ENCODE measurements at places on chromosomes 3 and 15.

DNA sequence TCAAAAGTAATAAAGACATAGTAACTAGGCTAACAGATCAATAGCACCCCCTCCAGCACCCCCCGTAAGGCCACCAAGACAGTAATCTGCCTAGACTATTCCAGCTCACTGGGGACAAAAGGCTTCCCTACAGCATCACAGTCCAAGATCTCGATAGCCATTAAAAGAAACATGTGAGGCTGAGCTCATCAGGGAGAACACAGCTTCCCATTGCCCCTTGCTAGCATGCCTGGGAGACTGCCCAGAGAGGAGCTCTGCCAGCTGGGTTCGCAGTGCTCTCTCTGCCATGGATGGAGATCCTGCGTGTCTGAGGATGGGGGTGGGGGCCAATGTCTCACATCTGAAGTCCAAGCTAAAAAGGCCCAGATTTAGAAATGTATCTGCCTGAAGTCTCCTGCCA, 17.8 kb downstream of the LRIG1 start:
- DNase-seq = peak; percentile 87

GRCh38 chr3:38582316-38582715, 67.2 kb downstream of the SCN5A start:
- no peak for DNase-seq

GRCh38 chr3:71926262-71926600, 141.3 kb upstream of the PROK2 start:
- peak; percentile 40 for DNase-seq

- DNase-seq = no peak
Measured at GRCh38 chr15:60363087-60363549, 34.7 kb downstream of the ANXA2 start.

GRCh38 chr3:195770081-195770840, 41.5 kb downstream of the MUC4 start:
- DNase-seq = no peak

GRCh38 chr3:192831111-192831644, 86.5 kb downstream of the MB21D2 start:
- peak; percentile 81 for DNase-seq

- DNase-seq = peak; percentile 79
Measured at GRCh38 chr3:189233225-189233858, 61.6 kb downstream of the TPRG1 start.

DNA sequence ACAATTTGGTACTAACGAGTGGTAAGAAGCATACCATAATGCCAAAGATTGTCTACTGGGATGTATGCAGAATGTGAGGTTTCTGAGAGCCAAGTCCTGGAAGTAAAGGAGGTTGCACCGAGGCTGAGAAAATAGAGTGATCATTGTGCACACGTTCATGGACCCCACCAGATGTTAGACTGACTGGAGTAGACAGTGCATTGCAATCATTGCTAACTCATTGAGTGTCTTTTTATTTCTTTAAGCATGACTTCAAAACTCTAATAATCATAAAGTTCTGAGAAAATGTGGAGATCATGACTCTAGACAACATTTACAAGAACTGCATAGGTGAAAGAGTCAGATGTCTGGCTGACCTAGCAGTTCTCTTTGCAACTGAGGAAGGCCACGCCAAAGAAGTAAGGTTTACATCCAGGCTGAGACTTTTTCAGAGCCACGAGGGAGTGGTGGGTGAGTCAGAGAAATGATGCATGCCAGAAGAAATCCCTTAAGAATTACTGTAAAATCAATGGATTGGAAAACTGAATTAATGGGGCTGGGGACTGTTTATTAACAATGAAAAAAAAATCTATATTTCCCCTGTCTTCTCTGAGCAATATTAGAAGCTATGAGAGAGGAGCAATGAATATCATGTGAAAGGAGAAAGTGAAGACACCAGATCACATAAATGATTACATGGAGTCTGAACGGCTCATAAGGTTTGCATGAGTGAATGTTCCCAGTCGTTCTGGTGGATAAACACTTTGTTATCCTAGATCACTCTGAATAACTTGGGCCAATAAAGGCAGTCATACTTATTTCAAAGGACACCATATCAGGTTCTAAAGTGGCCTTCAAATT, 76.0 kb upstream of the SLC25A26 start:
- DNase-seq = peak; percentile 58

- DNase-seq = no peak
Measured at GRCh38 chr3:108018552-108018951, 72.3 kb downstream of the CD47 start.

GRCh38 chr3:141191097-141191749, 40.4 kb upstream of the PXYLP1 start:
- peak; percentile 22 for DNase-seq

GRCh38 chr15:25739687-25740121, 123.4 kb downstream of the ATP10A start:
- DNase-seq = peak; percentile 65

DNA sequence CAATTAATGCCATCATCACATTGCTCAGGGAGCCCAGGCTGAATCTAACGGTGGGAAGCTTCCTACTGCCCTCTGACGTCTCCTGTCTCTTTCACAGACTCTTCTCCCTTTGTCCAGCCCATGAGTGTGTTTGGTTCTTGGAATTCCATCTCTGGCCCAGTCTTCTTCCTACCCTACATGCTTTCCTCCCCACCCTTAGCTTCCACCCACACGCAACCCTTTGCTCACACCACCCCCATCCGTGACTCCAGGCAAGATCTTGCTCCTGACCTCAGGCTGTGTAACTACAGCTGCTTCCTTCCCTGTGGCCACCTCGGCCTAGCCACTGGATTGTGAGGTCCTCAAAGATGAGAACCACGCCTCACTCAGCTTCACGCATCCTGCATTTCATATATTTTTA, 72.3 kb upstream of the THBS1 start:
- no peak for DNase-seq

GRCh38 chr3:194134231-194134756, 1.7 kb upstream of the HES1 start:
- peak; percentile 96 for DNase-seq

DNA sequence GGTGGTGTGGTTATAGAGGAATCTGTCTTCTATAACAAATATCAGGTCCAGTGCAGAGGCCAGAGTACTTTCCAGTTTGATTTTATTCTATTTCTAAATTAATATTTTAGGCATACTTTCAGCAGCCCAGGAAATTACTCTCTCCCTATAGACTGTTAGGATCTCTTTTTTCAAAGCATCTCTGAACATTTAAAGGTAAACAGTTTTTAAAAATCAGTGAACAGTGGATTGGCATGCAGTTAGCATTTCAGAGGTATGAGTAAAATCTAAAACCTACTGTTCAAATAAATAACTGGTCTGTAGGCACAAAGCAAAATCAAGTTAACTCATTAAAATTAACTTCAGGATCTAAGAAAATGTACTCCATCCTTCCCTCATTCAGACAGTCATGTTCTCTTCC, 3.0 kb downstream of the ZBED2 start:
- peak; percentile 19 for DNase-seq

DNA sequence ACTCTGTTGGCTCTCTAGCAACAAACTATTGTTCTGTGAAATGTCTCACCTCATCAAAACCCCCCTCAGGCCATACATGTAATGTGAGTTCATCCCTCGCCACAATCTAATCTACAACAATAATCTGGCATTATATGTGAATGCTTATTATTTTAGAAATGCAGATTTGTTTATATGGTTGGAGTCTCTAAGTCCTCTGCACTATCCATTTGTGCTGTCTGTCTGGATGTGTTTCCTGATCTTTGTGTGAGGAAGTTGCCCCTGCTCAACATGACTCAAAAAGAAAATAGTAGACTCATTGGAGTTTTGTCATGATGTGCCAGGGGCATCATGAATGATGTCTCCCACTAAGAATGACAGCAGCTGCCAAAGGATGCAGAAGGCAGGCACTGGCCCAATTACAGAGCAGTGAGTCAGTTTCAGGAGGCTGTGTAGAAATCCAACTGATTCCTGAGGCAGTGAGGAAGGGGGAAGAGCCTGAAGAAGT, 161.6 kb upstream of the PDZRN3 start:
- peak; percentile 91 for DNase-seq

DNA sequence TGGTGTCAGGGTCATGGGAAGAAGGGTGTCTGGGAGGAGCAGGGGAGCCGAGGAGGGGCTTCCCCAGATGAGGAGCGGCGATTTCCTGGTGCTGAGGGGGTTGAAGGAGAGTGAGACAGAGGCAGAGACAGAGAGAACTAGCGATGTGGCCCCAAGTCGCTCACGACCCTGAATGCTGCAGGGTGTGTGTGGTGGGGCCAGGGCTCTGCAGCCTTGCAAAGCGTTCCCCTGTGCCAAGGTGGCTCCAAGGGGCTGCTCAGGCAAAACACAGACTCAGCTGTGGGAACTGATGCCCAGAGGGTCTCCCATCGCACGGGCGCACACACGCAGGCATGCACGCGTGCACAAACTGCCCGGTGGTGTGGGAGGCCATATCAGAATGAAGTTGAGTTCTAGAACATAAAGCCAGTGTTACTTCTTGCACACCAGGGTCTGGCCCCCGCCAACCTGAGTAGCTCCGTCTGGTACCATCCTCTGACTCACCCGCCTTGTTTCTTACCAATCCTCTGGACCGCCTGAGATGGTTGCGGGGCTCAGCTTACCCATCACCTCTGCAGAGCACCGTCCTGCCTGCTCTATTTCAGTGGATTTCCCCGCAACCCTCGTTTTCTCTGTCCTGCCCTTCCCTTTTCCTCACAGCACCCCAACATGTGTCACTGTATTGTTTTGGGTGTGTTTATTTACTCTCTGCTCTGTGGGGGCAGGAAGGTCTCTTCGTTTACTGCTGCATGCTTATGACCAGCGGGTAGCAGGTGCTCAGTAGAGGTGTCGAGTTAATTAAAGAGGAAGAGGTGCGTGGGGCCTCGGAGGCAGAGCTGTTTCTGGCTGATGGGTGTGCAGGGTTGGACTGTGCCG, 4.5 kb downstream of the MELTF start:
- DNase-seq = no peak
